A549 (cell line): ENCODE measurements at places on chromosomes 1 and 21.

DNA sequence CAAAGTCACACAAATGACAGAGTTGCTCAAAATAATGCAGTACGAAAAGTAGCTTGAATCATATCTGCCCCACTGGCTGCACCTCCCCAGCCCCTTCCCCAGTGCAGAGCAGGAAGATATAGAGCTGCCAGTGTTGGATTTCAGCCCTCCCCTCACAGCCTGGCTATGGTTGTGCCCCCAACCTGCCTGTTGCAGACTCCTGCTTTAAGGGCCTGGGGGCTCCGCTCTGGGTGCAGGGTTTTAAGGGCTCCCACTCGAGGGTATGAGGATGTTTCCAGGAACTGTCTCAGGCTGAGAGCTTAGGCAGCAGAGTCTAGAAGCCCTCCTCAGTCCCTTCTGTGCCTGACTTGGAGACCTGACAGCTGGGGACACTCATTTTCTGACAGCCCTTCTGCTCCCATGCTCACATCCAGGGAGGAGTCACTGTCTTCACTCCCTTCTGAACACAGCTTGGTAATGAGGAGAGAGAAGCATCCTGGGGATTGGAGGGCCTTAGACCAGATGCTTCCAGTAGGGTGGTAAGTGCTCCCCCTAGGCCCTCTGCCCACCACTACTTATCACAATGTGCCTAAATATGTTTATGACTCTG, 4.6 kb downstream of the S100A9 start:
- DNase-seq, result no peak

- DNase-seq, result no peak
Measured at GRCh38 chr1:218123968-218124367, 161.1 kb upstream of the RRP15 start.

DNA sequence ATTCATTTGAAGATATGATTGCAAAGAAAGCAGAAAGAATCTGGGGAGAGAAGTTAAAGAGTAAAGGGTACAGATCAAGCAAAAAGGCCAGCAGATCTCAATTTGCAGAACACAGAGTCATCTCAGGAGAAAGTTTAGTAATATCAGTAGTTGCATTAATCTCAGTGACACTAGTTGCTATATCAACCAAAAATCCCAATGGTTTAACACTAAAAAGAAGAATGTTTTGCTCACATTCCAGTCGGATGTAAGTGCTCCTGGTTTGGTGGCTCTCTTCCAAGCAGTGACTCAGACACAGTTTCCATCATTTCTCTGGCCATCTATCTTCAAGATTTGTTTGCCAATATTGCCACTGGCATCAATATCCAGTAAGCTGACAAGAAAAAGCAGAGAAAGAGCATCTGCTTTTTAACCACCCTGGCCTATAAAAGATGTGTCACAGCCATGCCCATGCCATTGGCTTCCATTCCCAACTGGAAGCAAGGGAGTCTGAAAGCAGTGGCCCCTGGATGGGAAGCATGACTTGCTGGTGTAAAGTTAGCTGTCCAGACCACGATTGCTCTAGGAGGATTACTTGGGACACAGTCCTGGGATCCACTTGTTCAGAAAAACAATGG, 45.5 kb upstream of the AIM2 start:
- DNase-seq, result no peak

- no peak for DNase-seq
Measured at GRCh38 chr1:21647431-21648351, 21.5 kb downstream of the RAP1GAP start.
